ENCODE measurements at places on chromosomes 1 and 21. TPM values are rescaled to one million over a fixed set of nuclear protein-coding genes. Genes with fewer than 3 reads are reported as not detected.

GRCh38 chr21:36491209-36491910 is 11.4 kb upstream of the CLDN14 start:
- peaks cover 5% of the 10 kb centered on the region for H3K4me1 ChIP-seq
- DNase-seq, result no peak
- H3K27ac ChIP-seq, result no peak overlapping the region
- no peaks in the 10 kb centered on the region for H3K36me3 ChIP-seq

DNA sequence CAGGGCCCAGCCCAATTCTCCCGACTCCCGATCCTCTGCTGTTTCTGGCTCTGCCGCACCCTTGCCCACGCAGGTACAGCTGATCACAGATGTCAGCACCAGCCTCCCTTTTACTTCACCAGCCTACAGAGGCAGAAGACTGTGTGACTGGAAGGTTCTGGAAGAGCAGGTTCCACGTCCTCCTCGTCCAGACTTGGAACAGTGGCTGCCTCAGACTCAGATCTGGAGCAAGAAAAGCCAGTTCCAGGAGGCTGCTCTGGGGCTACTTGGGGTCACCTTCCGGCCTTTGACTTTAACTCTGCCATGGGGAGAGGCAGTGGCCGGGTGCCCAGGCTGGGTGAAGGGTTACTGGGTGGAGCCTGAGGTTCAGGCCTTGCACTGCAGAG is 16.1 kb upstream of the KLHDC7A start:
- H3K27me3 ChIP-seq, result no peaks in the 10 kb centered on the region
- H3K4me3 ChIP-seq, result no peak overlapping the region
- peak overlapping the region; percentile 84 for H3K27ac ChIP-seq

DNA sequence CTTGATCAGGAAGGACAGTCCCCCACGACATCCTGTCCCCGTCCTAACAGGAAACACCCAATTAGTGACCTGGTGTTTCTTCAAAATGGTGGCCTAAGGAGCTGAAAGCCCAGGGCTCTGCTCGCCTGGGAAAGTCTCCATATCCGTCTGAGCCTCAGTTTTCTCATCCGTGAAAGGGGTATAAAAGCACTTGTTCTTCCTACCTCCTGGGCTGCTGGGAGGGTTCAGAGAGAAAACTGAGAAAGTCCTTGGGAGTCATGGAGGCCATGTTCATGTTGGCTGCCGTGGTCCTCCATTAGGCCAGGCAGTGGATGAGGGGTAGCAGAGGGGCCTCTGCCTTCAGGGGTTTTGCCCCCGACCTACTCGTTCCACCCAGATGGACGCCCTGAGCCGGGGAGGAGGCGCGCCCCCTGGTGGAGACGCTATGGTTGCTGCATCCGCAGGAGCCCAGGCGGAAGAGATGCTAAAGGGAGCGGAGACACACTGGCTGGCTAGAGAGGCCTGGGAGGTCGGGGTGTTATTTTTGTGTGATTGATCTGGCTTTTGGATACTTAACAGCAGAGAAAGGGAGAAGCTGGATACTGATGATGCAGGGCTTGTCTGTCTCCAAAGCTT is 113.5 kb downstream of the PRDM2 start:
- no peak overlapping the region for H3K27ac ChIP-seq
- no peak overlapping the region for H3K4me3 ChIP-seq
- peak; percentile 63 for DNase-seq
- no peaks in the 10 kb centered on the region for H3K27me3 ChIP-seq
- no peaks in the 10 kb centered on the region for H3K4me1 ChIP-seq
- H3K36me3 ChIP-seq, result no peaks in the 10 kb centered on the region

DNA sequence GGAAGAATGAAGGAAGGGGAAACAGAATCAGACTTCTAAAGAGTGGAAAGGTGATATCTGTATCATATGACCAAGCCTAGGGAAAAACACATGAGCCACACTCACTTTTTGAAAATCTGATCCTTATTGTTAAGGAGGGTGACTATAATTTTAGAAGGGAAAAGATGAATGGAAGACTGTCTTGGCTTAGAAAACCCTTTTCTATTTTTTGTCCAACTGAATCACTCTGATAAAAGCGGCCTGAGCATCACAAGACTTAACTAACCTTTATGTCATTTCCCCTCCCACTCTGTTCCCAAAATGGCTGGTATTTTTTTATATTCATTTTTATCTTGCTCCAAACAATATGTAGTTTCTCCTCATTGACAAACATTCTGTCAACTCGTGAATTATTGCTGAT is 169.8 kb downstream of the C1orf21 start:
- H3K4me3 ChIP-seq, result no peak overlapping the region
- H3K27ac ChIP-seq, result no peak overlapping the region
- no peak for DNase-seq
- H3K4me1 ChIP-seq, result no peaks in the 10 kb centered on the region

USP21 gene
- 7.2 TPM for total RNA-seq

CAPN8 gene
- not detected for total RNA-seq

KIF26B gene
- 1.7 TPM for total RNA-seq

Data from liver (tissue), 10 donors.